ENCODE measurements at places on chromosomes 1 and 21. TPM values are rescaled to one million over a fixed set of nuclear protein-coding genes. Genes with fewer than 3 reads are reported as not detected.

Gene RNU1-4
- 18.9 TPM for polyA plus RNA-seq

Gene ABCB10
- 4.9 TPM for polyA plus RNA-seq

Gene HMGN2
- 392 TPM for polyA plus RNA-seq

Gene LAD1
- 1.2 TPM for polyA plus RNA-seq

- DNase-seq, result no peak
These were observed 218.1 kb downstream of the ST6GALNAC3 start for GRCh38 chr1:76292418-76293184.

- peak; percentile 96 for DNase-seq
These were observed 65.6 kb downstream of the RGL1 start for GRCh38 chr1:183870351-183871077.

DNA sequence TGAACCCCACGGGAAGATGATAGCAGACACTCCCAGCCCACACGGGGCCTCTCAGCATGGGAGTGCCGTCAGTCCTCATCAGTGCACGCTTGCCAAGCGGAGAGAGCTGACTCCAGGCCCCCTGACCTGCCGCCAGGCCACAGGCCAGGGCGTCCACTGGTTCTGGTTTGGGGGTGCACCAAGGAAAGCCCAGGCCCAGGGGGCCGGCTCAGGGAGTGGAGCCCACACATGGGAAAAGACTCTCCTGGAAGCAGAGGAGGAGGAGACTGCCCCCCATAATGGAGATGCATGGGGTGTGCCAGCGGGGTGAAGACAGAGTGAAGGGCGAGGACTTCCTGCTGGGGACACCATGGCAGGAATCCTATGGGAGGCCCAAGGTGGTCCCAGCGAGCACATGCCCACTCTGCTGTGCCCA, 6.4 kb downstream of the TRIM11 start:
- no peak for DNase-seq

DNA sequence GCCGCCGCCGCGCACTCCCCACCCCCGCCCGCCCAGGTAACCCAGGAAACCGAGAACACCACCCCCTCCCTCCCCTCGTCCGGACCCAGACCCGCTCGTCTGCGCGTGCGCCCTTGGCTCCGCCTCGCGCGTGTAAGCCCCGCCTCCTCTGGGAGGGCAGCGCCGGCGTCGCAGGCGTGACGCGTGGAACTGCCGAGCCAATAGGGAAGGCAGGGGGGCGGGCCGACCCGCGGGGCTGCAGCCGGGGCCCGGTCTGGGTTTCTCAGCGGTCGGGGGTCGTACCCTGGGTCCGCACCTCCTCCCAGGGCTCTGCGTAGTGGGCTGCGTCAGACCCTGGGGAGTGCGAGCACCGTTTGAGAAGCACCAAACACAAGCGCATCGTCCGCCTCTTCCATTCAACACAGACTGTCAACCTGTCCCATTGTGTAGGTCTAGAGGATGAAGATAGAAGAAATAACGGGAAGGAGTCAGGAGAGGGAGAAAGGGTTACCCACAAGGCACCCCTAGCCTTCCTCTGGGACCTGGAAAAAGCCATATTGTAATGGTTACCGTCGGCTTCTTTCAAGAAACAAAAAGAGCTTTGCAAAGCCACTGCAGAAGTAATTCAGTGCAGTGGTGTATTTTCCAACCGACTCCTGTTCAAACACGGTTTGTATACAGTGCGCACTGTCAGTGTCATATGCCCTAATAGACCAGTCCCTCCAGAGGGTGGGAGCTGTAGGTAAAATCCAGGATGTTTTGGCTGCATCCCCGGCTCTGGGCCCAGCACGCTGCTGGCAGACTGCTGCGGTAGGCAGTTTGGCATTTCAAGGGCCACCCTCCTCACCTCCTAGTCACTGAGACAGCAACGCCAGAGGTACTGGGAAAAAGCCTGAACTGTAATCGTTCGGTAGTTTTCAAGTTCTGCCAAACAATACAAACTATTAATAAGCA, 473 bp upstream of the LYST start:
- DNase-seq, result peak; percentile 97

Gene SPRR2F
- 21.6 TPM for polyA plus RNA-seq

GRCh38 chr21:45421846-45422775, 17.1 kb downstream of the COL18A1 start:
- no peak for DNase-seq
